Type B pancreatic cell (in vitro differentiated cells): ENCODE measurements at places on chromosomes 2 and 18. TPM values are rescaled to one million over a fixed set of nuclear protein-coding genes. Genes with fewer than 3 reads are reported as not detected.

DNA sequence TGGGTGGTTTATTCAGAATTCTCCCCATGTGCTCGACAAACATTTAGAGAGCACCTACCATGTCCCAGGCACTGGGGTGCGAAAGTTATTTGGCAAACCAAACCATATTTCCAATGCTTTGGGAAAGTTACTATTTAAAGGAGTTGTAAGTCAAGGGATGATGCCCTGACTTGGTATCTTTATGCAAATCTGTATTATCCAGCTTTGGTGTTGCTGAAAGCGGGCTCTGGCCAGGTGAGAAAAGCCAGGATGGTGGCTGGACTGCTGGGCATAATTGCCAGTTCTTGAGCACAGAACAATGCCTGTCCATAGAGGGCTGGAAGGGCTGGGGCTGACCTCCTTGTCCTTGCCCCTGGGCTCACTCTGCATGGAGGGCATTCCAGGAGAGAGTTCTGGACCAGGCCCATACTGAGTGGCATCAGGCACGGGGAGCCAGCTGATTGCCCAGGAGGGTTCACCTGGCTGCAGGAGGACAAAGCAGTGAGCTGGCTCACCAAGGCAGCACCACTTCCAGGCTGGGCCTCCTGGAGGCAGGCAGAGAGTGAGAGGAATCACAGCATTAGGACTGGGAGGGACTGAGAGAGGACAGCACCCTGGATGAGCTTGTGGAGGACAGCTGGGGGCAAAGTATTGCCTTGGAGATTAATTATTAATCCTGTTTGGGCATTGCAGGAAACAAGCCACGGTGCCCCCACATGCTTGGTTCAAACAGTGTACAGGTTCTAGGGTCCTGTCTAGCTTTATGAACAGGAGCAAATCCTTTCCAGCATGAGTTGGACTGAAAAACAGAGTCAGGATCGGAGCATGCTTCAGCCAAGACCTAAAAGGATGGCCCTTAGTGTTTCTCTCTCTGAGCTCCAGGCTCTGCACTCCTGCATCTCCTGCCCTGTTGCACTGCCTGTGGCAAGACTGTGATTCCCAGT lies 7.1 kb downstream of the KHK start:
- peak overlapping the region; percentile 48 for H3K27ac ChIP-seq
- peaks cover 17% of the 10 kb centered on the region for H3K4me1 ChIP-seq
- no peaks in the 10 kb centered on the region for H3K36me3 ChIP-seq
- DNase-seq = no peak
- no peak overlapping the region for H3K4me3 ChIP-seq
- H3K27me3 ChIP-seq = no peaks in the 10 kb centered on the region

- no peak overlapping the region for H3K27ac ChIP-seq
- no peak overlapping the region for H3K4me3 ChIP-seq
- no peak for DNase-seq
- no peaks in the 10 kb centered on the region for H3K36me3 ChIP-seq
- no peaks in the 10 kb centered on the region for H3K4me1 ChIP-seq
These were observed 501.6 kb upstream of the GCFC2 start for GRCh38 chr2:76211991-76212985.

DNA sequence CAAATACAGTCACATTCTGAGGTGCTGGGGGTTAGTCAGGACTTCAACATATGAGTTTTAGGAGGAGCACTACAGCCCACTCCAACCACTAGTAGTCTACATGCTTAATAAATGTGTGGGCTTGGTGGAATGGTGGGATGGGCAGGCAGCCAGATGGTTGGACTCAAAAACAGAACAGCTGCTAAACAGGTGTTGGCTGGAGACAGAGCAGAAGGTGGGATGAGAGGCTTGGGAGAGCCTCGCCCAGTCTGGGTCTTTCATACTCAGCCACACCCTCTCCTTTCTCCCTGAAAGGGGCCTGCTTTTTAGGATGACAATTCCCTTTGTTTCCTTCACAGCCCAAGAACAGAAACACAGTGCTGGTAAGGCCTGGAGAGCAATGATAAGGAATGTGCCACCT lies 143.9 kb upstream of the KLHL29 start:
- peaks cover 3% of the 10 kb centered on the region for H3K27me3 ChIP-seq
- no peaks in the 10 kb centered on the region for H3K36me3 ChIP-seq
- no peak for DNase-seq
- H3K27ac ChIP-seq = peak overlapping the region; percentile 39
- H3K4me1 ChIP-seq = peaks cover 26% of the 10 kb centered on the region

- no peak for DNase-seq
- H3K27ac ChIP-seq = no peak overlapping the region
- no peaks in the 10 kb centered on the region for H3K36me3 ChIP-seq
- H3K4me1 ChIP-seq = peaks cover 6% of the 10 kb centered on the region
- H3K27me3 ChIP-seq = peaks cover 14% of the 10 kb centered on the region
These were observed 108.1 kb upstream of the SERPINE2 start for GRCh38 chr2:224147174-224147573.

Gene CRACDL
- 6.2 and 9.6 TPM in 2 replicates for total RNA-seq

DNA sequence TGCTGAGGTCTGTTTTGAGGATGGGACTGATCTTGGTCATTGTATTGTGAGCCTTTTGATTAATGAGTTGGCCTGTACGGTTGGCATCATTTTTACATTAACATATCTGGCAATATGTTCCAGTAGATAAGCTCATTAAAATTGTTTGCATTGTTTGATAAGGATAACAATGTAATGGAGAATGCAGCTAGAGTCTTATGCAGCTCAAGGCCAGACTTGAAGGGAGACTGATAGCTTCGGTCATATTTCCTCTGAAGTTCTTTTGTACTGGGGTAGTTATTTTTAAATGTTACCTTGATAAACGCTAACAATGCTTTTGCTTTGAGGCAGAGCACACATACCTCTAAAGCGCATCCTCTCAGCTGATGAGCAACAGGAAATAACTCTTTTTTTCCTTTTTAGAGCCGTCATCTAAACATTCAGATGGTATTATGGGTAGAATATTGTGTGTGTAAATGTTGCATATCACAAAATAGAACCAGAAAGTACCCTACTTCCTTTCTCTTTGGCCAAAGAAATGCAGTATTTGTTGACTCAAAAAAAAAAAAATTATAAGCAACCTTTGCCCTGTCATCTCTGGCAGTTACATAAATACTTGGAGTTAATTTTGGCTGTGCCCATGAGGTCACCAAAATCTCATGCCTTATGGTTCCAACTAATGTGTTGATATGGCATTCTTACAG lies 1.3 kb downstream of the MAPRE2 start:
- peak overlapping the region; percentile 96 for H3K4me3 ChIP-seq
- no peaks in the 10 kb centered on the region for H3K27me3 ChIP-seq
- H3K36me3 ChIP-seq = no peaks in the 10 kb centered on the region
- H3K27ac ChIP-seq = peak overlapping the region; percentile 90
- no peak for DNase-seq

Gene LIMS3
- 1.7 and 1.8 TPM in 2 replicates for total RNA-seq

GRCh38 chr18:68568364-68569155 lies 146.3 kb downstream of the TMX3 start:
- no peak overlapping the region for H3K4me3 ChIP-seq
- no peak for DNase-seq
- H3K27ac ChIP-seq = no peak overlapping the region
- no peaks in the 10 kb centered on the region for H3K27me3 ChIP-seq
- peaks cover 4% of the 10 kb centered on the region for H3K4me1 ChIP-seq

GRCh38 chr2:195252018-195252417 lies 405.0 kb upstream of the SLC39A10 start:
- H3K4me3 ChIP-seq = no peak overlapping the region
- H3K36me3 ChIP-seq = no peaks in the 10 kb centered on the region
- no peaks in the 10 kb centered on the region for H3K4me1 ChIP-seq
- DNase-seq = no peak

Gene DAW1
- 0.80 TPM in 1 of 2 replicates, not detected in the other for total RNA-seq

Gene CSRNP3
- total RNA-seq = 7.1 and 18.4 TPM in 2 replicates

Gene GCKR
- 0.65 and 2.2 TPM in 2 replicates for total RNA-seq

Gene SLC11A1
- total RNA-seq = 0.39 and 0.64 TPM in 2 replicates

Gene CYTIP
- total RNA-seq = 0.40 and 0.51 TPM in 2 replicates

DNA sequence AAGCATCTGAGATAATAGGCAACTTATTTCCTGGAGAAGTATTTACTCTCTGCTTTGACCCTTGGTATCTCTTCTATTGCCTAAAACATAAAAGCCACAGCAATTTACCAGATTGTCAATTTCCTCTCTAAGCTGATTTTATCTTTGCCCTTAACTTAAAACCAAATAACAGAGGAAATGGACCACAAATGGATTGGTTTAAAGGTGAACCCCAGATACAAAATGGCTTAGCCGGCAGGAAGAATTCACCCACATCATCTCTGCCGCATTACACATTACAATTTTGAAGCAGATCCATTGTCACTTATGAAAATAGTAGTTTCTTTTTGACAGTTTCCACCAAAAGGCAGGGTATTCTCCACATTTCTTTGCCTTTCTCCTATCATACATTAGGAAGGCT lies 585.8 kb upstream of the CHAC2 start:
- peak overlapping the region; percentile 95 for H3K27ac ChIP-seq
- H3K4me3 ChIP-seq = peak overlapping the region; percentile 51
- no peaks in the 10 kb centered on the region for H3K36me3 ChIP-seq
- peaks cover 22% of the 10 kb centered on the region for H3K4me1 ChIP-seq
- DNase-seq = no peak
- no peaks in the 10 kb centered on the region for H3K27me3 ChIP-seq

Gene CAPG
- 61.1 and 195 TPM in 2 replicates for total RNA-seq

GRCh38 chr2:68317971-68318913 lies 1.5 kb downstream of the CNRIP1 start:
- peak overlapping the region; percentile 86 for H3K4me3 ChIP-seq
- peak overlapping the region; percentile 39 for H3K27ac ChIP-seq
- H3K4me1 ChIP-seq = peaks cover 12% of the 10 kb centered on the region
- no peak for DNase-seq

Gene CCNYL1
- 20.8 and 30.7 TPM in 2 replicates for total RNA-seq

GRCh38 chr2:211084352-211084751 lies 528.0 kb downstream of the CPS1 start:
- H3K4me3 ChIP-seq = no peak overlapping the region
- no peak overlapping the region for H3K27ac ChIP-seq
- DNase-seq = no peak

GRCh38 chr2:85399183-85399455 lies 11.0 kb downstream of the CAPG start:
- H3K4me1 ChIP-seq = peaks cover 12% of the 10 kb centered on the region
- peaks cover 7% of the 10 kb centered on the region for H3K36me3 ChIP-seq
- no peaks in the 10 kb centered on the region for H3K27me3 ChIP-seq
- no peak overlapping the region for H3K4me3 ChIP-seq
- DNase-seq = no peak

Gene ZAP70
- 1.2 and 2.5 TPM in 2 replicates for total RNA-seq

DNA sequence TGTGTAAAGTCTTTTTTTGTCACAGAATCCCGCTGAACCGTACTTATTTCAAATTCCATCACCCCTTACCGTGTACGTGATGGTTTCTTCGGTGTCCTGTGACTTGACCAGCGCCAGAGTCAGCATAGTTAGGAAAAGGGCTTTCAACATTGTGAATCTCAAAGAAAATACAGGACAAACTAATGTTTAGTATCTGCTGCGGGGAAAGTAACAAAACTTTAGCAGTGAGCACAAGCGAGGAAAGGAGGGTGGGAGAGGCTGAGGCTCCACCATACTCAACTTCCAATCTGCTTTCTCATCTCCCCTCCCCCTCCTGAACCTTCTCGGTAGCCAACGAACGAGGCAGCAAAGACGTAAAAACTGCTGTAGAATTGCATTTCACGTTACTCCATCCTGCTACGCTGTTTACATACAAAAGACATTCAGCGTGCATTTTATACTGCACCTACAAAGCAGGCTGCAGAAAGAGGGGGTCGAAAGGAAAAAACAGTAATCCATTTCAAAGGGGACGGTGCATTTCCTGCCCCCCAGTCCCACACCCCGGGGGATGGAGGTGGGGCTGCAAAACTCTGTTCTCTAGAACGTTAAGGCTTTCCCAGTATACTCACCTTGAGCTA lies 1.2 kb downstream of the EFEMP1 start:
- H3K4me3 ChIP-seq = peak overlapping the region; percentile 88
- peaks cover 47% of the 10 kb centered on the region for H3K27me3 ChIP-seq
- no peak for DNase-seq
- peak overlapping the region; percentile 91 for H3K27ac ChIP-seq
- no peaks in the 10 kb centered on the region for H3K36me3 ChIP-seq

DNA sequence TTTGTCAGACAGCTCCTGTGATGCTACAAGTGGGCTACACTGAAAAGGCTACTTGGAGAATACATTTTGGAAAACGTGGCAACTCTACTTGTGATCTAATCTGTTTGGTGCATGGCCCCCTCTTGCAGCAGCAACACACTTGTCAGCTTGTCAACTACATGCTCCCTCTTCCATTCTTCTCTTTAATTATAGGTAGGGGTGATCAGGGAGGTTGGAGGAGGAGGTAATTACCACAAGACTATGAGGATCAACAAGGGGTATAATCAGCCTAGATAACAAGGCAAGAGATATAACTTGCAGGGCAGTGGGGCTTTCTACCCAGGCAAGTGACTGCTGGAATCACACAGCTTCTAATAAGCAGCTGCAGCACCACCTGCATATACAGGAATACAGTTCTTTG lies 104.9 kb downstream of the ACVR1 start:
- no peak for DNase-seq
- peaks cover 27% of the 10 kb centered on the region for H3K36me3 ChIP-seq
- no peaks in the 10 kb centered on the region for H3K27me3 ChIP-seq
- H3K27ac ChIP-seq = no peak overlapping the region

DNA sequence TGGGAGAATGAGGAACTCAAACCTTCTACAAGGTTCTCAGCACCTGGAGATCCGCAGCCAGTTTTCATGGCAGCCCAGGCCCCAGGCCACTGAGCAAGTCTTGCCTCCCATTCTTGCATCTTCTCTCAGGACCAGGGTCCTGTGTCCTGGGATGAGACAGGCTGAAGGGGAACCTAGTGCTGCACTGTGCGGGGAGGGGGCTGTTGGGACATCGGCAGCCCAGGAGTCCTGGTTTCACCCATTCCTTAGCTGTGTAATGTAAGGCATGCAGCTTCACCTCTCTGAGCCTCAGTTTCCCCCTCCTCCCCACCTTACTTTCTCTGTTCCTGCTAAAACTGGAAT lies 43.9 kb downstream of the TNS1 start:
- H3K36me3 ChIP-seq = peaks cover 15% of the 10 kb centered on the region
- H3K4me3 ChIP-seq = no peak overlapping the region
- H3K4me1 ChIP-seq = peaks cover 47% of the 10 kb centered on the region
- no peaks in the 10 kb centered on the region for H3K27me3 ChIP-seq
- no peak for DNase-seq
- no peak overlapping the region for H3K27ac ChIP-seq

Gene CERKL
- 2.9 and 4.3 TPM in 2 replicates for total RNA-seq

DNA sequence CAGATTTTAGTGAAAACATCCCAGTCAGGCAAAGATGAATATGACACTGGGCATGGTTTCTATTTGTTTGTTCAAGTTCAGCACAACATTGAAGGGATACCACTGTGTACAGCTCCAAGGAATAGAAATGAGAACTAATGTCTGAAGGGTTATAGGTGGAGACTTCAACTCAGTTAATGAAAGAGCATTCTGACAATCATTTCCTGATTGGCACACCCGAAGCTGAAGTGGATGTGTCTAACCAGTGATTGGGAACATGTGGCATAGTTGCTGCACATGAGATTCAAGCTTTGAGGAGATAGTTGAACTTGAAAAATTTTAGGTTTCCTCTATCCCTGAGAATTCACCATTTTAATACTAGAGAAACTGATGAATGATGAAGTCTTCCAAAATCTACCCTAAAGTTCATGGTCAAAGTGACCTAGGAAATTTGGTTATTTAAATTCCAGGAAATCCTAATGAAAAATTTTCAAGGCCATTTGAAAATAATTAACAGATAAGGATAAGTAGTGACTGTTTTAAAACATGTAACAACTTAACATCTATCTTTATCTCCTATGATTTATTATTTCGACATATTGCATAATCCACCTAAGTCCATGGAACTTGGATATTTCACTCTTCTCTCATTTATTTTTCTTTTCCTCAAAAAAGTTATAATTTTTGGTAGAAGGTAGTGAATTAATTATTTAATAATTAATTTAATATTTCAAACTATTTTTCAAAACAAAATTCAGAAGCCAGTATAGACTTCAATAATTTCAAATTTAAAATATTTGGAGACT lies 38.0 kb downstream of the SLC9A4 start:
- no peaks in the 10 kb centered on the region for H3K27me3 ChIP-seq
- no peak for DNase-seq
- no peak overlapping the region for H3K4me3 ChIP-seq
- no peaks in the 10 kb centered on the region for H3K36me3 ChIP-seq

Gene KCNS3
- 5.3 and 10.3 TPM in 2 replicates for total RNA-seq
